Activated CD8-positive, alpha-beta memory T cell treated with anti-CD3 and anti-CD28 coated beads for 4 hours (primary cell): ENCODE measurements at places on chromosomes 13 and 19.

DNA sequence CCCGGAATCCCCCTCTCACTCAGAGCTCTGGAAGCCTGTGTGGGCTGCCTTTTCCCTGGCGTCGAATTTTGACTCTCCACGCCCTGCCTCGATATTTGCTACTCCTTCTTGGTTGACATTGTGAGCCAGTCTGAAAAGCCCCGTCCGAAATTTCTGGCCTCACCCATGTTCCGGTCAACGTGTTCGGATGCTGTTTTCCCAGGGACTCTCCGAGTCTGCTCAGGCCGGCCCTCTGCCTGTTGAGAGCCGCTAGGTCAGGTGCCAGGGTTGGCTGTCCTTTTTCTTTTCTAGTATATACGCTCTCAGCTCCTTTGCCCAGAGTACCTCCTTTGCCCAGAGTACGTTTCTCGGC, 6.8 kb upstream of the DGKH start:
- DNase-seq: no peak

DNA sequence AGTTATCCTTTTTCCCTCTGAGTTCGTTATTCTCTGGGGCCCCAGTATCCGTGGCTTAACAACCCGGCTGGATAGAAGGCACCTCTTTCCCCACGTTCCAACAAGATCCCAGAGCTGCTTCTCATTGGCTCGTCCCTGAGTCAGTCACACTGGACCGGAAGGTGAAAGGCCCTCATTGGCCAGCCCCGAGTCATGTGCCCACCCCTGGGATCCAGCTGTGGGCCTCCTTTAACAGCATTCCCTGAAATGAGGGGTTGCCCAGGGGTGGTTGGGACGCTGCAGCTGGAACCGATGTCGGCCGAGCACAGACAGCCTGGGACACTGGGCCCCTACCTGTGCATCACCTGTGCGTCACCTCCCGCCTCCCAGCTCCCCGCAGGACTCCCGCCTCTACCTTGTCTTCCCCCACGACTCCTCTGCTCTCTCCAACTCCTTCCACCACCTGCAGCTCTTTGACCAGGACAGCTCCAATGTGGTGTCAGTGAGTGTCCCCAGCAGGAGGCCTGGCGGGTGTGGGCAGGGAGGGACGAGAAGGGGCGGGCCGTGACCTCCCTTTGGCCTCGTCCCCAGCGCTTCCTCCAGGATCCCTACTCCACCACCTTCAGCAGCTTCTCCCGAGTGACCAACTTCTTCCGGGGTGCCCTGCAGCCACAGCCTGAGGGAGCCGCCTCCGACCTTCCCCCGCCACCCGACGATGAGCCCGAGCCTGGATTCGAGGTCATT, 4.3 kb downstream of the TBC1D17 start:
- no peak for DNase-seq

DNA sequence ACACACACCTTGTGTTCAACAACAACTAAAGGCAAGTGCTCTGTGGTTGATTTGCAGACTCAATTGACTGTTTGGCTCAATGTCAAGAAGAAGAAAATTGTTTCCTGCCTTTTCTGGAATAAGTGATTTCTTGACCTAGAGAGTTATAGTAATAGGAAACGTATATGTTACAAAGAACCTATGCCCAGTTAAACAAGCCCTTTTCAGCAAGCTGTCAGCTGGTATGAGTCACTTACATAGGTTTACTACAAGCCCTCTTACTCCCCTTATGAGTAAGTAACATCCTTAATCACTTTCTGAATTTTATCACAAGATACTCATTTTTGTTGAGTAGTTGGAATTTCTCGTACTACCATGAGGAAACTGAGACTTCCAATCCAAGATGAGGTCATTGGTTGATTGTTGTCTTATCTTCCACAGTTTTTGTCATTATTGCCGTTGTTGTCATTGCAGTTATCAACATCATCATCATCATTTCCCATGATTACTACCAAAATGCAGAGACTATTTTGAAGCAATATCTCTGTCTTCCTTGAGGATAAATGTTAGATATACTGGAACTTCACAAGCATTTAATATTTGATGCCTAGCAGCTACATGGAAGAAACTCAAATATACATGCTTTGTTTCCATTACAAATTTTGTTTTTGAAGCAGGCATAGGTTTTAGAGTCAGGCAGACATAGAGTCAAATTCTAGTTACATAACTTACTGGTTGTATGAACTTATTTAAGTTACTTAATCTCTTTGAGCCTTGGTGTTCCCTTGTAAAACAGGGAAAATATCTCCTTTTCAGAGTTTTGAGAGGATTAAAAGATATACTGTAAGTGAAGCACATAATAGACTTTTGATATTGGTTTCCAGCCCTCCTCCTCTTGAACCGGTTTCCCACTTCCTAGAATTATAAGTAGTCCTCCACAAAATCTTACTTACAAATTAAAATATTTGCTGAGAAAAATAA, 106.0 kb downstream of the RAP2A start:
- DNase-seq: no peak

DNA sequence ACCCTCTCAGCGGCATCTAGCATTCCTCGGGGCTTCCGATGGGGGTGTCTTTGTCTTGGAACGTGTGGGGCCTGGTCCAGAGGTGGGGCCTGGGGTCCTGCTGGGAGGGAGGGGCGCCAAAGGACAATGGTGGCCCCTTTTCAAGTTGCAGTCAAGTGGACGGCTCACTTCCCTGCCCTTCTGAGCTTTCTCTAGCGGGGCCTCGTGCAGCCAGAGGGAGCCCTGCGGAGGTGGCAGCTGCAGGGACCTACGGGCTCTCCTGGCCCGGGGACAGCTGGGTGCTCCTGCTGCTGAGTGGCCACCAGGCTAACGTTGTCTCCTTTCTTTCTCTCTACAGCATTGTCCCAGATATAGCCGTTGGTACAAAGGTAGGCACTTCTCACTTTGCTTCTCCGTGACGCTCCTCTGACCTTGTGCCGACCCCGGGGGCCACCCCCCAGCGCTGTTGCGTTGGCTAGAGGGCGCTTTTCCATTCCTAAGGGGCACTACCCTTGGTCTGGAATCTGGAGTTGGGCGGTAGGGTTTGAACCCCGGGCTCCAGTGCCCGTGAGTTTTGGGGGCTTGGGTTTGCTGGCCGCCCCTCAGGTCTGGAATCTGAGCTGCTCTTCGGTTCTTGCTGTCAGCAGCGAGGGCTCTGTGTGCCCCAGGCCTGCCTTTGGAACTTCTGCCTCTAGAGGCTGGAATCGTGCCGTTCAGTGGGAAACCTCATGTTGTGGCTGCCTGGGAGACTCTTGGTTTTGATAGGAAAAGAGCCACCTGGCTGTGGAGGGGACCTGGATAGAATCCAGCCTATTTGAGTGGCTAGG, 2.0 kb downstream of the PTBP1 start:
- DNase-seq: no peak

GRCh38 chr19:39082745-39083598, 1.2 kb upstream of the ACP7 start:
- no peak for DNase-seq

DNA sequence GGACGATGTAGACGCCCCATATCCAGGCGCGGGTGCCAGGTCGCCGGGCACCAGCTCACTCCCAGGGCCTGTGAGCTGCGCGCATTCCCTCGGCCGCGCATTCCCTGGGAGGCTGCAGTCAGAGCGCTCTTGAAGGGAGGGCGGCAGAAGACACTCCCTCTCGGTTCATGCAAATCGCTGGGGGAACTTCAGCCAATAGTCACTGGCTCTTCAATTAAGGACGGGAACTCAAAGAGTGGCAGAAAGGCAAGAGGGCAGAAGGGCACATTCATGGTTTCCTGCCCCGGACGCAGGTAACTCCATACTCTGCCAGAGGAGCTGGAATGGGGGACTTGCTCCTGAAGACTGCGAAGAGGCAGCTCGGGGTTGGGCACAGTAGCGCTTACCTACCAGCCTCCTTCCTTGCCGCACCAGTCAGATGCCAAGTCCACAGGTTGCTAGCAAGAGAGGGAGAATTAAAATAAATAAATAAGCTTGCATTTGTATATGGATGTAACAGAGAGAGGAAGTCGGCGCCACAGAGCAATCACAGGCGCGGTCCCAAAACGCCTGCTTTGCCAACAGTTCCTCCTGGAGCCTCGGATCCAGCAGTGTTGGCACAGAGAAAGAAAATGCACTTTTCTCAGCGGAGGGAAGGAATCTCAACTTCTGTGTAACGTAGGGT, 459 bp downstream of the PCDH20 start:
- no peak for DNase-seq

GRCh38 chr19:18875726-18876125, 20.2 kb downstream of the CERS1 start:
- DNase-seq: no peak

DNA sequence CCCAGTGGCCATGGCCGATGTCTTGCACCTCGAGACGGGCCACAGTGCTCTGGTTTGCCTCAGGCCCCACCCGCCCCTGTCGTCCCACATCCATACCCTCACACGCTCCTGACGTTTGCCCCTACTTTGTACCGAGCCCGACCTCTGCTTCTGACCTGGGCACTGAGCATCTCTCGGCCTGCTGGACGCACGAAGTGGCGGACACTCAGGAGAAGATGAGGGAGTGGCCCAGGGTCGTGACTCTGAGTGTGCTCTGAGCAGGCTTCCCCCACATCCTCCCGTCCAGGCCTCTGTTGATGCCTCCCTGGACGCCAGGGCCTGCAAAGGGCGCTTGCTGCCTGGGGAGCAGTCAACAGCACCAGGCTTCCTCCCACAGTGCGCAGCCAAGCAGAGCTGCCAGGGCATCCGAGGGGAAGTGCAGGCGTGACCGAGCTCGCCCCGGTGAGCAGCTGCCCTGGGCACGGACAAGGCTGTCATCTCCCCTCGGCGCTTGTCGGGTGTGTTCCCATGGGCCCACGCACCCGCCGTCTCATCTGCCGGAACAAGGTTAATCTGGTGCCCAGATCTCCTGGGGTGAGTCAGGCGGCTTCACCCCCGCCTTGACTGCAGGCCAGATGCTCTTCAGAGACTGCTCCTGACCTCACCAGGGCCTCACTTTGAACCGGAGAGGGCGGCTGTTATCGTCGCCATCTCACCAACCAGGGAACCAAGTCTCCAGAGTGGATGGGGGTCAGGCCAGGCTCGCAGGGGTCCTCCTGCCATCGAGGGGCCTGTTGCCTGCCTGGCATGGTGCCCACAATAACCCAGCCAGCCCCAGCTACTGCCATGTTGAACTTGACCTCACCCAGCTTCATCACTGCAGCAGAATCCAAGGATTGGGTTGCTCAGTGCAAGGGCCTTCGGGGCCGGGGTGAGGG, 27.2 kb downstream of the COMP start:
- no peak for DNase-seq

- no peak for DNase-seq
These were observed 70.9 kb upstream of the WASF3 start for GRCh38 chr13:26486550-26486949.

- DNase-seq: peak; percentile 45
These were observed at the start of gene TLE5 for GRCh38 chr19:3062165-3063105. TLE5 (minus strand) TSS chr19:3062495; CDS start chr19:3062200, 295 bp downstream.

GRCh38 chr19:30856376-30856775, 484.2 kb downstream of the ZNF536 start:
- no peak for DNase-seq

DNA sequence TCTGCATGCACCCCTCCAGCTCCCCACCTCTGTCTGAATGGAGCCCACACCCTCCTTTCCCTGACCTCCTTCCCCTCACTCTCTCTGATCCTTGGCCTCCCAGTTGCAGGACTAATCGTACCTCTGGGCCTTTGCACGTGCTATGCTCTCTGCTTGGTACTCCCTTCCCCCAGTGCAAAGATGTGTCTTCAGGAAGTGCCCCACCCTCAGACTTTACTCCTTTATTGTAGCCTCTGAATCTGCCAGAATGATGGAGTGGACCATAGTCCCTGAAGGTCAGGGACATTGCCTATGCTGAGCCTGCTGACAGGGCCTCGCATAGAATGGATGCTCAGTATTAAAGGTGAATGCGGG, 1.3 kb upstream of the JUND start:
- DNase-seq: no peak

- no peak for DNase-seq
These were observed 56.1 kb downstream of the DOCK9 start for GRCh38 chr13:98921786-98922185.

DNA sequence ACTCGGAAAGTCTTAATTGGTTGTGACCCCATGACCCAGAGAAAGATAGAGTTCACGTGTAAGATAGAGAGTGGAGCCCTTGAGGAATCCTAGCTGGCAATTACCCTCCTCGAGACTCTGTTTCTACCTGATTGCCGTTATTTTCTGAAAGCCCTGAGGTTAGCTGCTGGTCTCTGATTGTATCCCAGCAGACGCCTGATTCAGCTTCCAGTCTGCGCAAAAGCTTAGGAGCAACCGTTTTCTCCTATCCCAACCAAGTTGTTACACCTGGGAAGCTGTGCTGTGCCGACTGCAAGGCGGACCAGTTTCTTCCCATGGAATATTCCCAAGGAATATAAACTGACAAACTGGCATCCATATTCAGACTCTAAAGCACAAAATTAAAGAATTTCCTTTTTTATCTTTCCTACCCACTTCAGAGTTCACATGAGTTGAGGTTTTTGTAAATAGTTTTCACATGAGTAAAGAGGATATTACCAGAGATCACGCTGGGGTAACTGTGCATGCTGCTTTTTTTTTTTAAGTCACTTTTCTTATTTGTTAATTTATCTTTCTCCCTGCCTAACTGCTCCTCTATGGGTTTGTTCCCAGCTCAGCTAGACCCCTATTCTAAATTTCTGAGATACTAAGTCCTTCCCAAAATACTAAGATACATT, 1.5 kb upstream of the TRPC4 start:
- DNase-seq: no peak

GRCh38 chr13:21152251-21152899, 24.0 kb downstream of the SKA3 start:
- DNase-seq: no peak

GRCh38 chr19:45443462-45444317, 20.0 kb upstream of the ERCC1 start:
- no peak for DNase-seq

DNA sequence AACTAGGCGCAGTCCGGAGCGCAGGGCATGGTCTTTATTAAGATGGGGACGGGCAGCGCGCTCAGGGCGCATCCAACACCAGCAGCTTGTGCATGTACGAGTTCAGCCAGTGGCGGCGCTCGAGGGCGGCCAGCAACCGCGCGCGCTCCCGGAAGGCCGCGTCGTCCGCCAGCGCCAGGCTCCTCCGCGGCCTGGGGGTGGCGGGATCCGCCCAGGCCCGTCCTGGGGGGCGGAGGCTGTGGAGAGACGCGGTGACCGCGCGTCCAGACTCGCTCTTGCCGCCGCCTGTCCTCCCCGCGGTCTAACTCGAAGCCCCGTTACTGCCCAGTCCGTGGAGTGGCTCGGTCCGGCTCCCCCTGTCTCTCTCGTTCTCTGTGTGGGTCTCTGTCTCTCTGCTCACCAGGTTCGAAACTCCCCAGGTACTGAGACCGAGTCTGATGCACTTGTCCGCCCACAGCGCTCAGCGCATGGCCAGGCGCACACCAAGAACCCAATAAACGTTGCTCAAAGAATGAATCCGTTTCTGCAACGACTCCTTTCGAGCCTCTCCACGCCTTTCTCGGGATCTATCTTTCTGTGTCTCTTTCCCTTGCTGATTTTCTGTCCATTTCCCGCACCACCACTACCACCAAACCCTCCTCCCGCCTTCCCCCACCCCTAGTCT, 702 bp downstream of the PTH2 start:
- no peak for DNase-seq

DNA sequence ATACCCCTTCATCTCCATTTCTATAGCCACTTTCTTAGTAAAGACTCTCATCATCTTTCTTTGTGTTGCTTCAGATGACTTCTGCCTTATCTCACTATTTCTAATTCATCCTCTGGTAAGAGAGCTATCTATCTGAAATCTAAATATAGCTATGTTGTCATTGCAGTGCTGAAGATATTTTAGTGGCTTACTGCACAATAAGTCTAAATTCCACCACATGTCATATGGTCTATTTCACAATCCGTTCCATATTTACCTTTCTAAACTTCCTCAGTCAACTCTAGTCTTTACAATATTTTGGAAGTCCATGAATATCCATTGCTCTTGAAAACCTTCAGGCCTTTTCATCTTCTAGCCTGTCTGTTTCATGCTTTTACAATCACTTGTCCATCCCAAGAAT, 465.1 kb upstream of the SLC10A2 start:
- no peak for DNase-seq
